ENCODE measurements at places on chromosomes 4 and X. TPM values are rescaled to one million over a fixed set of nuclear protein-coding genes. Genes with fewer than 3 reads are reported as not detected.

Gene TRO
- 15.0 TPM for total RNA-seq

Gene TGIF2LX
- total RNA-seq = not detected

Gene COL4A6
- total RNA-seq = 8.1 TPM

Gene GPM6B
- 0.06 TPM for total RNA-seq

Gene GPC3
- total RNA-seq = not detected

Gene ANOS1
- total RNA-seq = 3.3 TPM

Gene ADH6
- not detected for total RNA-seq

Gene SMR3B
- total RNA-seq = not detected

DNA sequence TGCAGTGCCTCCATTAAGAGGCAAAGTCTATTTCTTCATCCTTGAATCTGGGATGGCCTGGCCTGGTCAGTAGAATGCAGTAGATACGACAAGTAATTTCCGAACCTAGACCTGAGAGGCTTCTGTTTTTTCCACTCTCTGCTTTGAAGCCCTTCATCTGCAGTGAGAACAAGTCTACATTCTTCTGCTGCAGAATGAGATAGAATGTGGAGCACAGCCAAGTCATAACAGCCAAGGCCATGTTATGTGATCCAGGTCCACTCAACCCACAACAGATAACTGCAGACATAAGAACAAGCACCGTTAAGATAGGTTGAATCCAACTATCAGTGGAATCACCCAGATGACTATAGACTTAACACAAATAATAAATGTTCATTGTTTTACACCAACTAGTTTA is 1297.7 kb downstream of the C4orf33 start:
- DNase-seq = no peak

- no peak for DNase-seq
Observed at GRCh38 chr4:76811604-76812412, 86.1 kb downstream of the SOWAHB start.

GRCh38 chr4:159366966-159367780 is 264.3 kb downstream of the RAPGEF2 start:
- no peak for DNase-seq

DNA sequence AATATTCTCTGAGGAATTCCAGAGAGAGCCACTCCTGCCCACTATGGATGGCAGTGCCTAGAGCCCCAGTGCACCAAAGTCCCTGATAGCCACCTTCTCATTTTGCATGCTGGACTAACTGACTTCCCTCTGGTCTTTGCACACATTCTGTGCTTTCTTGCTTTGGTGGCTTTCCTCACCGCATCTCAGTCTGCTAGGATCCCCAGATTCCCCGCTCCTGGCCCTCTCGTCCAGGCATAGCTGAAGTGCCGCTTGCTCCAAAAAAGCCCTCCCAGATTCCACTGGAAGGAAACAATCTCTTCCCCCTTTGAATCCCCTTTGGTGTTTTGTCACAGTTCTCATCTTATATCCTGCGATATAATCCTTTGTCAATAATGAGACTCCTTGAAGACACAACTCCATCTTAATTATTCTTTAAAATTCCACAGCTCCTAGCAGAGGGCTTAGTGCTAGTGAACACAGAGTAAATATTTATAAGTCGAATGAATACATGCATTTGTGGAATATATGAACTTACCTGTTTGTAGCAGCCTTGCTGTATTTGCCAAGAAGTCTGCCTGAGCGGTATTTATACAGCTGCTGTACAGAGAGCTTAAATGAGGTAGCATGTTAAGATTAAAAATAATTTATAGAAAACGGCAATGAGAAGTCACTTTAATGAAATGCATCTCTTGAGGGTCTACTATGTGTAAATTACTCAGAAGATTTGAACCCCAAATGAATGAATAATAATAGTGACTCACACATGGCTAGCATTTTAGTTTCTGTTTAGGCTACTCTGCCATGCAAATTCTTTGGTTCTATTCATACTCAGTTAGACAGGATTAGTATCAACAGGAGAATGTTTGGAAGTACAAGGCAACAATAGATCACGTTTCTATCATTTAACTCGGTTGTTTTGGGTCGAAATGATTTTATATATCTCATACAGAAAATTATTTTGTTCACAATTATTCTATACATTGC is 421.9 kb upstream of the TENM3 start:
- no peak for DNase-seq

DNA sequence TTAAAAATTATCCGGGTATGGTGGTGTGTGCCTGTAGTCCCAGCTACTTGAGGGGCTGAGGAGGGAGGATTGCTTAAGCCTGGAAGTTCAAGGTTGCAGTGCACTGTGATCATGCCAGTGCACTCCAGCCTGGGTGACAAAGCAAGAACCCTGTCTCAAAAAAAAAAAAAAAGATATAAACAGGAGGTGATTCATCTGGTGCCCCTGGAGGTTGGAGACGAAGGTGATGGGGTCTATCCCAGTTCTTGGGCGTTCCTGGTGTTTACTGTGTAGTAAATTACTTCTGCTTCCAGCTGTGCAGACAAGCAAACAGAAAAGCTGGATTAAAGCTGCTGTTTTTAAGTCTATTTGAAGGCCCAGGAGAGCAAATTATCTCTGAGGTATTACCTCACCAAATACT is 19.9 kb downstream of the GPKOW start:
- DNase-seq = no peak

GRCh38 chr4:38870098-38870808 is 2.6 kb downstream of the FAM114A1 start:
- no peak for DNase-seq

DNA sequence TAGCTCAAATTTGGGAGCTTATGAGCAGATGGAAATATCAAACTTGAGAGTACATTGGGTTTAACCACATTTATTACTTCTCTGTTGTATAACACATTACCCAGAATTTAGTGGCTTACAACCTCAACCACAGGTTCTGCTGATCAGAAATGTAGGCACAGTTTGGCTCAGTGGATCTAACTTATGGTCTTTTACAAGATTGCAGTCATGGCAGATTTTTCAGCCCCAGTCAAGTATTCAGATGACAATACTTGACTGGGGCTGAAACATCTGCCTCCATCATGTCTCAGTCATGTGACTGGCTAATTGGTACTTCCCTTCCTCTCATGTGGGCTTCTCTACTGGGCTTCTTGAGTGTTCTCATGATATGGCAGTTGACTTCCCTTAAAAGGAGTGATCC is 44.0 kb upstream of the ADAD1 start:
- no peak for DNase-seq

GRCh38 chr4:113885291-113885690 is 94.2 kb downstream of the ARSJ start:
- no peak for DNase-seq

GRCh38 chr4:47349326-47349725 is 114.2 kb downstream of the COMMD8 start:
- no peak for DNase-seq

All from glomerular endothelial cell (primary cell).